ENCODE measurements at places on chromosomes 12 and 14. TPM values are rescaled to one million over a fixed set of nuclear protein-coding genes. Genes with fewer than 3 reads are reported as not detected.
A peak's percentile ranks its signal among the peaks of the same experiment; 100 is the strongest.

Gene LRP1-AS
- total RNA-seq: not detected

Gene GPRC5D
- total RNA-seq: not detected

Gene IFNG-AS1
- total RNA-seq: not detected

Gene NGB
- not detected for total RNA-seq

Gene P2RX2
- 0.15 TPM for total RNA-seq

Gene MDGA2
- total RNA-seq: 1.0 TPM

Gene OASL
- not detected for total RNA-seq

Gene CTSG
- not detected for total RNA-seq

Gene OR4E2
- not detected for total RNA-seq

Gene CD9
- 3.1 TPM for total RNA-seq

Gene HRK
- total RNA-seq: not detected

Gene E2F7
- total RNA-seq: 31.9 TPM

- peaks cover 7% of the 10 kb centered on the region for H3K4me1 ChIP-seq
- H3K36me3 ChIP-seq: no peaks in the 10 kb centered on the region
- no peak for DNase-seq
- H3K27me3 ChIP-seq: no peaks in the 10 kb centered on the region
- H3K4me3 ChIP-seq: no peak overlapping the region
- H3K27ac ChIP-seq: no peak overlapping the region
These were observed 463.6 kb upstream of the CCDC196 start for GRCh38 chr14:66022526-66022925.

GRCh38 chr12:19485240-19485639, 45.9 kb downstream of the AEBP2 start:
- peaks cover 6% of the 10 kb centered on the region for H3K4me1 ChIP-seq
- DNase-seq: no peak

- H3K4me3 ChIP-seq: peak overlapping the region; percentile 62
- no peak overlapping the region for H3K27ac ChIP-seq
- no peaks in the 10 kb centered on the region for H3K27me3 ChIP-seq
- H3K36me3 ChIP-seq: peaks cover 44% of the 10 kb centered on the region
- H3K4me1 ChIP-seq: no peaks in the 10 kb centered on the region
These were observed 905 bp downstream of the ZNF84 start for GRCh38 chr12:133038118-133038709.

- peak; percentile 57 for DNase-seq
- peaks cover 19% of the 10 kb centered on the region for H3K4me1 ChIP-seq
- no peaks in the 10 kb centered on the region for H3K36me3 ChIP-seq
- H3K27ac ChIP-seq: no peak overlapping the region
- H3K27me3 ChIP-seq: peaks cover 16% of the 10 kb centered on the region
These were observed 4.4 kb downstream of the TMEM179 start for GRCh38 chr14:104600141-104600643.

- H3K27ac ChIP-seq: no peak overlapping the region
- no peak for DNase-seq
- no peaks in the 10 kb centered on the region for H3K4me1 ChIP-seq
- no peaks in the 10 kb centered on the region for H3K27me3 ChIP-seq
- H3K36me3 ChIP-seq: no peaks in the 10 kb centered on the region
- no peak overlapping the region for H3K4me3 ChIP-seq
These were observed 91.2 kb downstream of the ADGRD1 start for GRCh38 chr12:131044760-131045381.

GRCh38 chr12:62435303-62436163, 31.1 kb upstream of the MON2 start:
- H3K36me3 ChIP-seq: no peaks in the 10 kb centered on the region
- DNase-seq: peak; percentile 84
- peaks cover 64% of the 10 kb centered on the region for H3K27me3 ChIP-seq
- H3K4me1 ChIP-seq: peaks cover 12% of the 10 kb centered on the region

GRCh38 chr12:16939871-16940306, 333.9 kb upstream of the LMO3 start:
- no peak overlapping the region for H3K4me3 ChIP-seq
- no peak overlapping the region for H3K27ac ChIP-seq
- H3K27me3 ChIP-seq: no peaks in the 10 kb centered on the region
- peaks cover 8% of the 10 kb centered on the region for H3K4me1 ChIP-seq

DNA sequence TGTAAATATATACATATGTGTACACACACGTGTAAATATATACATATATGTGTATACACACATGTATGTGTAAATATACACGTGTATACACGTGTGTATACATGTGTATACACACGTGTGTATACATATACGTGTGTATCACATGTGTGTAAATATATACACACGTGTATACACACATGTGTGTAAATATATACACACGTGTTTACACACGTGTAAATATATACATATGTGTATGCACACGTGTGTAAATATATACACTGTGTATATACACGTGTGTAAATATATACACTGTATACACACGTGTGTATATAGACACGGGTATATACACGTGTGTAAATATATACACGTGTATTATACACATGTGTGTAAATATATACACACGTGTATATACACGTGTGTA, 71.7 kb downstream of the RPAP3 start:
- no peak overlapping the region for H3K27ac ChIP-seq
- H3K4me3 ChIP-seq: no peak overlapping the region
- peaks cover 2% of the 10 kb centered on the region for H3K36me3 ChIP-seq
- no peaks in the 10 kb centered on the region for H3K27me3 ChIP-seq
- DNase-seq: no peak

DNA sequence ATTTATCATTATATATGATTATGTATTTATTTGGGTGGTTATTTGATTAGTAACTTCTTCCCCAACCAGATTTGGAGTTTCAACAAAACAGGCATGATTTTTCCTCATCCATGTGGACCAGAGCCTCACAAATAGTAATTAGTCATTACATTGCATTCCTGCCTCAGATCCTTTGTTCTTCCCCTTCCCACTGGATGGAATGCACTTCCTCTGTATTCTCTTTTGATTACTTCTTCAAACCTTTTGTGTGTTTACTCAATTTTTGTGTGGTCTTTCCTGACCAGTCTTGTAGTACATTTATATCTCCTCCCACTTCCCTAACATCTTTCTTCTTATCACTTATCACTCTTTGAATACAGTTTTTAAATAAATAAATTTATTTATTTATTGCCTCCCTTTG, 15.5 kb downstream of the SYT1 start:
- H3K27me3 ChIP-seq: no peaks in the 10 kb centered on the region
- H3K36me3 ChIP-seq: no peaks in the 10 kb centered on the region
- H3K4me1 ChIP-seq: peaks cover 15% of the 10 kb centered on the region
- H3K27ac ChIP-seq: peak overlapping the region; percentile 17
- DNase-seq: peak; percentile 63
- no peak overlapping the region for H3K4me3 ChIP-seq

- H3K4me3 ChIP-seq: peak overlapping the region; percentile 58
- DNase-seq: no peak
- H3K27me3 ChIP-seq: no peaks in the 10 kb centered on the region
- no peaks in the 10 kb centered on the region for H3K36me3 ChIP-seq
- H3K4me1 ChIP-seq: peaks cover 51% of the 10 kb centered on the region
- no peak overlapping the region for H3K27ac ChIP-seq
These were observed 632 bp downstream of the NYNRIN start for GRCh38 chr14:24399447-24399822.

- H3K27me3 ChIP-seq: no peaks in the 10 kb centered on the region
- H3K4me1 ChIP-seq: peaks cover 32% of the 10 kb centered on the region
- H3K4me3 ChIP-seq: no peak overlapping the region
These were observed 135.0 kb upstream of the LRIG3 start for GRCh38 chr12:59055204-59055860.

- no peaks in the 10 kb centered on the region for H3K36me3 ChIP-seq
- DNase-seq: no peak
- no peak overlapping the region for H3K27ac ChIP-seq
- no peaks in the 10 kb centered on the region for H3K4me1 ChIP-seq
- H3K27me3 ChIP-seq: no peaks in the 10 kb centered on the region
- H3K4me3 ChIP-seq: no peak overlapping the region
These were observed 271.3 kb upstream of the TMPO start for GRCh38 chr12:98244136-98244535.

GRCh38 chr12:108597559-108598471, at the start of gene TMEM119:
TSS of gene TMEM119 (minus strand) at chr12:108598084. CDS start at chr12:108592383, 5,701 bp downstream.
- H3K36me3 ChIP-seq: no peaks in the 10 kb centered on the region
- H3K27me3 ChIP-seq: no peaks in the 10 kb centered on the region
- no peak within 1 kb of the TSS for H3K4me3 ChIP-seq
- H3K27ac ChIP-seq: no peak within 1 kb of the TSS

- no peak overlapping the region for H3K4me3 ChIP-seq
- H3K27me3 ChIP-seq: no peaks in the 10 kb centered on the region
- peaks cover 8% of the 10 kb centered on the region for H3K4me1 ChIP-seq
These were observed 411.1 kb upstream of the MDGA2 start for GRCh38 chr14:48086516-48086915.

DNA sequence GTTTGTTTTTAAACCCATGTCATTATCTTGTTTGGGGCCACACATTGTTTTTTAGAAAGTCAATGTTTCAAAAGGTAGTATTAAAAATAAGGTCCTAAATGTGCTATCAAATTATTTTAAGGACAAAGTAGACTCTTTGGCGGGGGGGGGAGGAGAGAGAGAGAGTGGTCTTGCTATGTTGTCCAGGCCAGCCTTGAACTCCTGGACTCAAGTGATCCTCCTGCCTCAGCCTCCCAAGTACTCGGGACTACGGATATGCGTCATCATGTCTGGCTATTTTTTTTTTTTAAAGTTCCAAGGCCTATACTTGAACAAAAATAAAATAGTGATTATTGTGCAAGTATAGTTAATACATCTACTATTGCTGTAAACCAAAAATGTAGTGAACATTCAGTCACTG, 26.2 kb downstream of the PAWR start:
- H3K27ac ChIP-seq: no peak overlapping the region
- peaks cover 4% of the 10 kb centered on the region for H3K4me1 ChIP-seq
- no peaks in the 10 kb centered on the region for H3K27me3 ChIP-seq
- no peak for DNase-seq
- peaks cover 14% of the 10 kb centered on the region for H3K36me3 ChIP-seq

DNA sequence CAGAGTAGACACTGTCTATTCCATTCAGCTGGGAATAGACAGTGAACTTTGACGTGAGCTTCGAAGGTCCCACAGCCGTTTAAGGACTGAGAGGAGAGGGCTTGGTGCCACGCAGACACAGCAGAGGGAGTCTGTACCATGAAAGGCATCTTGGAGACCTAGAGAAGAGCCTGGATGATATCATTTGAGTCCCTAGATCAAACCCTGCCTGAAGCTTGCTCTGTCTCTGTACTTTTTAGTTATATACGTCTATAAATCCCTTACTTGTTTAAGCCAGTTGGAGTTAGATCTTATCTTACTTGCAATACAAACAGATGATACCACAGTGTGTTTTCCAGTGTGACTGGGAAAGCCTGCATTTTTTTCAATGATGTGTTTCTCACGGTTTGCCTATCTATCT, 128.9 kb upstream of the RTL1 start:
- no peaks in the 10 kb centered on the region for H3K27me3 ChIP-seq
- no peak overlapping the region for H3K4me3 ChIP-seq
- no peak for DNase-seq
- H3K36me3 ChIP-seq: no peaks in the 10 kb centered on the region
- H3K4me1 ChIP-seq: no peaks in the 10 kb centered on the region

- H3K27me3 ChIP-seq: no peaks in the 10 kb centered on the region
- H3K36me3 ChIP-seq: no peaks in the 10 kb centered on the region
- no peak overlapping the region for H3K4me3 ChIP-seq
- no peak for DNase-seq
These were observed 390.3 kb downstream of the TMTC2 start for GRCh38 chr12:83077041-83077440.

DNA sequence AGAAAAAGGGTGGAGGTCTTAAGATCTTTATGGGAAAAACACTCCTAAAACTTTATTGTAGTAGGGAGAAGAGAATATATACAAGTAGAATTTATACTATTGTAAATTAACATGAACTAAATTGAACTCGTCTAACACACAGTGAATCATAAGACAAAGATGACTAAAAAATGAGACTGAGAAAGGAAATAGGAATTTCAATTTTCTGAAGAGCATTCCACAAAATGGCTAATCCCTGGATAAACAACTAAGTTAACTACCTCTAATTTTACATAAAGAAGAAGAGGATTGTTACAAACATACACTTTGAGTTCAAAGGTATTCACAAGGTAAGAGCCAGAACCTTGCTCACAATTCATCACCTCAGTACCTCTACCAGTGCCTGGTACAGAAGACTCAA, 2.0 kb downstream of the MAP4K5 start:
- peak overlapping the region; percentile 91 for H3K4me3 ChIP-seq
- H3K27me3 ChIP-seq: peaks cover 10% of the 10 kb centered on the region
- peaks cover 19% of the 10 kb centered on the region for H3K4me1 ChIP-seq
- H3K36me3 ChIP-seq: no peaks in the 10 kb centered on the region
- no peak for DNase-seq

DNA sequence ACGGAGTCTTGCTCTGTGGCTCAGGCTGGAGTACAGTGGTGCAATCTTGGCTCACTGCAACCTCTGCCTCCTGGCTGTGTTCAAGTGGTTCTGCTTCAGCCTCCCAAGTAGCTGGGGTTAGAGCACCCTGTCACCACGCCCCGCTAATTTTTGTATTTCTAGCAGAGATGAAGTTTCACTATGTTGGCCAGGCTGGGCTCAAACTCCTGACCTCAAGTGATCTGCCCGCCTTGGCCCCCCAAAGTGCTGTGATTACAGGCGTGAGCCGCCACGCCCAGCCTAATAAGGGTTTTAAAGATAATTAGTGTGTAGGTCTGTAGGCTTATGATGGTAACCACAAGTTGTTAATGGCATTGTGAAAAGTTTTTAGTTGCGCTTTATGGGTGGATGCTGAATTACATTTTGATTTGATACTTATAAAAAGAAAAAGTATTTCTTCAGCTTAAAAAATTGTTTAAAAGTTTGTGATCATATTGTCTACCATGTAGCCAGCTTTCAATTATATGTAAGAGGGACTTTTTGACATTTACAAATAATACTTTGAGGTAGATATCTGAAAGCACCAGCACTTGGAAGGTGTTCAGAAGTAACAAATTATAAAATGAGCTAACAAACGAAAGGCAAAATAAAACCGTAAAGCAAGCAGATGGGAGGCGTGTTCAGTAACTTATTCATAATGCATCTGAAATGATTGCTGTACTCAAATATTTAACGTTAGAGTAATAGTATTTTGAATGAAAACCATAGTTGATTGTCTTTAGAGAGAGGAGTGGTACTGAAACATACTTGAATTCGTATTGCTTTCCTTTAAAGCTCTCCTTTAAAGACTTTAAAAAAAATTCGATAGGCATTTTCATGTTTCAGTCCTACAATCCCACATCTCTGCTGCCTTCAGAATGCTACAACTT, 37.1 kb downstream of the MDM2 start:
- no peaks in the 10 kb centered on the region for H3K4me1 ChIP-seq
- no peak overlapping the region for H3K4me3 ChIP-seq
- peaks cover 5% of the 10 kb centered on the region for H3K36me3 ChIP-seq
- no peaks in the 10 kb centered on the region for H3K27me3 ChIP-seq
- H3K27ac ChIP-seq: no peak overlapping the region

- no peak overlapping the region for H3K4me3 ChIP-seq
- DNase-seq: no peak
- no peak overlapping the region for H3K27ac ChIP-seq
- peaks cover 15% of the 10 kb centered on the region for H3K4me1 ChIP-seq
- peaks cover 100% of the 10 kb centered on the region for H3K27me3 ChIP-seq
These were observed 10.4 kb downstream of the PAX9 start for GRCh38 chr14:36672095-36672494.

- no peak for DNase-seq
- no peak overlapping the region for H3K27ac ChIP-seq
- H3K27me3 ChIP-seq: peaks cover 100% of the 10 kb centered on the region
- H3K4me1 ChIP-seq: peaks cover 12% of the 10 kb centered on the region
These were observed 7.0 kb downstream of the FZD10 start for GRCh38 chr12:130169256-130169655.

Data from neural progenitor cell (in vitro differentiated cells).